ENCODE measurements at places on chromosomes 5 and 9. TPM values are rescaled to one million over a fixed set of nuclear protein-coding genes. Genes with fewer than 3 reads are reported as not detected.

The MYMK gene
- not detected for total RNA-seq

The AMBP gene
- not detected for total RNA-seq

The BHMT gene
- not detected for total RNA-seq

The ATOX1 gene
- total RNA-seq, result 72.2 TPM

The INSL4 gene
- total RNA-seq, result not detected

The TSSK1B gene
- not detected for total RNA-seq

The EMB gene
- 18.9 TPM for total RNA-seq

The PCDHGA10 gene
- 3.6 TPM for total RNA-seq

The SOHLH1 gene
- total RNA-seq, result not detected

The PCDHGA6 gene
- 21.6 TPM for total RNA-seq

The LURAP1L gene
- total RNA-seq, result 0.96 TPM

The C9orf50 gene
- not detected for total RNA-seq

The PRKAA1 gene
- total RNA-seq, result 114 TPM

The CAPSL gene
- not detected for total RNA-seq

The CDKN2A gene
- total RNA-seq, result not detected

The IFNA6 gene
- total RNA-seq, result not detected

The SLC6A18 gene
- total RNA-seq, result not detected

The FLT4 gene
- total RNA-seq, result 10.1 TPM

The PCDHA9 gene
- total RNA-seq, result 0.37 TPM

The PAX5 gene
- 5.5 TPM for total RNA-seq

The IL9 gene
- not detected for total RNA-seq

The PCDHA1 gene
- total RNA-seq, result 0.96 TPM

The ANKHD1 gene
- total RNA-seq, result 167 TPM

The RXRA gene
- total RNA-seq, result 50.7 TPM

The NDOR1 gene
- total RNA-seq, result 40.2 TPM

The SPATA31A3 gene
- not detected for total RNA-seq

The DDX4 gene
- total RNA-seq, result not detected

The ZNF879 gene
- 3.6 TPM for total RNA-seq

The BTNL3 gene
- not detected for total RNA-seq

The HSPB3 gene
- not detected for total RNA-seq

The ASTN2 gene
- 3.4 TPM for total RNA-seq

Data from A673 (cell line).